AG04449 (cell line): ENCODE measurements at places on chromosomes 6 and 20.

DNA sequence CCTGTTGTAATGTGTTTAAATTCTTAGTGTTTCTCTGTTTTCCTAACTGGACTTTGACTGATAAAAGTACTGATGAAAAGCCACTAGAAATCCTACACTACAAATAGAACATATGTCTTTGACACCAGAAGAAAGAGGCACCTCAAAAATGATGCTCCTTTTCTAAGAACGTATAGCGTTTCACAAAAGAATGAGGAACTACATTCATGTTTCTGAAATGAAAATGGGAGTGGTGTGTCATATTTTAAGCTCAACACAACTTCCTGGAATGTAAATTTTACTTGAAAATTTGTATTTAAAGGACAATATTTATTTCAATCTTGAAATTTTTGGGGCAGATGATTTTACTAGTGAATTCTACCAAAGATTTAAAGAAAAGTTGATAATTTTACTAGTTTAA is 35.3 kb downstream of the KIAA0408 start:
- no peak for DNase-seq

DNA sequence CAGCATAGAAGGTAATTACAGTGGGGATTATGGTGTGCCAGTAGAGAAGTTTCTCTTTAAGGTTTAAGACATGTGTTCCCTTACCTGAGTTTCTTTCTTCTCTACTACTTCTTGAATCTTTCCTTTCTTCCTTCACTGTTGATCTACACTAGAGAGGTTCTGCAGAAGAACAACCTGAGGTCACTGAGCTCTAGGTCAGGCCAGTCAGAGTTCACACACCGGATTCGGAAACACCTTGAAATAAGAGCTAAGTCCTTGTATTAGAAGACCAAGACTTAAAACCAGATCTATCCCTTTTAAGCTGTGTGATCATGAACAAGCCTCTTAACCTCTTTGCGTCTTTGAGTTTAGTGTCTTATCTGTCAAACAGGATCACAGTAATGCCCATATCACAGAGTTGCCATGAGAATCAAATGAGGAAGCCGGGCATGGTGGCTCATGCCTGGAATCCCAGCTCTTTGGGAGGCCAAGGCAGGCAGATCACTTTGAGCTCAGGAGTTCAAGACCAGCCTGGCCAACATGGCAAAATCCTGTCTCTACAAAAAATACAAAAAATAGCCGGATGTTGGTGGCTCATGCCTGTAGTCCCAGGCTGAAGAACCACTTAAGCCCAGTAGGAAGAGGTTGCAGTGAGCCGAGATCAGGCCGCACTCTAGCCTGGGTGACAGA is 22.0 kb upstream of the TGM3 start:
- DNase-seq: no peak

DNA sequence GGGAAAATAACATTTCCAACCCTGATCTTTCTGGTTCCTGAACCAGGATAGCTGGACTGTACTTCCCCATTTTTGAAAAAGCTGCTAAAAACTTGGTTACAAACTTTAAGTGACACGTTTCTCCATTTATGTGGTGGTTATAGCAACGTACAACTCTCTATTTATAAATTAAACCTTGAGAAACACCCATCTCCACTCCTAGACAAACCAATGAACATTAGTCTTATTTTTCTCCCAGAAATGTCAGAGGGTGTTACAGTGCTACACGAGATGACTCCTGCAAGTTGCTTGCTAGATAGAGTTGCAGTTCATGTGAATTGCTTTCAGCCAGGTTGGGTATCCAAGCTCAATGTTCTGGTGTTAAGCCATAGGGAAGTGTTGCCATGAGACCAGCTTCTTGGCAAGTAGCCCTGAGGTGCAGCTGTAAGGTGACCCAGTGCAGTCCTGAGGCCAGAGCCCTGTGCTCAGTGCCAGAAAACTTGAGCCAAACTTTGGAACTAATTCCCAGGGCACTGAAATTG is 51.3 kb upstream of the REV3L start:
- no peak for DNase-seq

GRCh38 chr20:11738852-11739251 is 178.8 kb upstream of the BTBD3 start:
- DNase-seq: no peak

DNA sequence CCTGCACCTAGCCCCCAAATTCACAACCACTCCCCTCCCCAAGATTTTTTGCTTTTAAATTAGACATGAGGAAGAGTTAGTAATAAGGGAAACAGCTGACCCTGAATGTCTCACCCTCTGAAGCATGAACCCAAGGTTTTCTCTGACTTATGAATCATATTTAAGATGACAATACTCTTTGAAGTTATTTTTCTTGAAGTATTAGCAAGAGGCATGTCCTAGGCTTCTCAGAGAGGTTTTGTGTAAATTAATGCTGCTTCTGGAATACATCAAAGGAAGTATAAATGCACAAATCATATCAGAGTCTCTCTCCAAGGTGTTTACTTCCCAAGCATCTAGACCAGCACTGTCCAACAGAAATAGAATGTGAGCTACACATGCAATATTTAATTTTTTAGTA is 408.1 kb upstream of the MARCKS start:
- DNase-seq: no peak

- no peak for DNase-seq
These were observed 126.0 kb upstream of the TENT5A start for GRCh38 chr6:81878479-81878878.

DNA sequence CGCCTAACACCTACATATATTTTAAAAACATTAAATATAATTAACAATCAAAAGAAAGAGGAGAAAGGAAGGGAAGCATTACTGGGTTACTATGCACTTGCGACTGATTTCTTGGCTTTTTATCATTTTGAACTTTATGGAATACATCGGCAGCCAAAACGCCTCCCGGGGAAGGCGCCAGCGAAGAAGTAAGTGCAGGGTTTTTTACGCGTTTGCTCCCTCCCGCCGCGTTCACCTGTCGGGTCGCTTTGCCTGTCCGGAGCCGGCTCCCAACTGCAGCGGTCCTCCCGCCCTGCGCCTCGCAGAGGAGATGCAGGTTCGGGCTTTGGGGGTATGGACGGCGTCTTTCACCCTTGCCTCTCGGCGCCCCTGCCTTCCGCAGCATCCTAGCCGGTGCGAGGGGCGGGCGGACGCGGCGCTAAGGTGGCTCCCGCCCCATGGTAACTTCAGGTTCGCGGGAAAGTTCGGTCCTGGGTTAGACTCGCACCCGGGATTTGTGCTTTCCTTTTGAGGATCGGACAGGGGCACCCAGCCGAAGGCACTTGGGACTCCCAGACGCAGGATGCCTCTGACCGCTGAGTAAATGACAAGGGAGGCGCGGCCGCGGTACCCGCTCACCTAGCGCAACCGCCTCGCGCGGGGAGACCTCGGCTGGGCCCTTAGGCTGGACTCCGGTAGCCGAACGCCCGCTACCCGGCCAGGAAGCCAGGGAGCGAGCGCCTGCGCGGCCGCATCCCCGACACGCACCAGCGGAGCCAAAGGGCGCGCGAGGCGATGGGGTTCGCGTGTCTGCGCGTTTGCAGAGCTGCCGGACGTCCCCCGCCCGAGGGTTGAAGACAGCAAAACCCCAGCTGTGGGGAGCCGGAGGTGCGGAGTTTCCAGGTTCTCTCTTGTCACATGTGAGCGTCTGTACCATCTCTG is 891 bp downstream of the RSPO3 start:
- DNase-seq: no peak

DNA sequence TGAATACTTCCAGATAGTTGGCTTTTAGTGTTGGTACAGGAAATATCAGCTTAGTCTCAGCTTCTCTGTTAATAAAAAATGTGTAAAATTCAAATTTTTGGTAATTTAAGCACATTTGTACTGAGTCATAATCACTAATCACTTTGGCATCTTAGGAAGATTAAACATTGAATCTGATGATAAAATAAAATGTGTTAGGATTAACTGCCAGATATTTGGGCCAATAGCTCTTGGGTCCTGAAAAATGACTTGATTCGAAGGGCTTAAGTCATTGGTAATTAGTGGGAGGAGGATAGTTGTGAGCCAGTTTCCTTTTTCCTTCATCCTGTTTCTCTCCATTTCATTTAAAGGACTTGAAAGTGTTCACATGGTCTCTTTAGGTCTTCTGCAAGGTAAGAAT is 426.1 kb downstream of the RFPL4B start:
- peak; percentile 31 for DNase-seq

GRCh38 chr6:80330961-80331360 is 224.5 kb downstream of the BCKDHB start:
- DNase-seq: no peak

GRCh38 chr6:166277018-166277417 is 31.2 kb downstream of the PRR18 start:
- no peak for DNase-seq

DNA sequence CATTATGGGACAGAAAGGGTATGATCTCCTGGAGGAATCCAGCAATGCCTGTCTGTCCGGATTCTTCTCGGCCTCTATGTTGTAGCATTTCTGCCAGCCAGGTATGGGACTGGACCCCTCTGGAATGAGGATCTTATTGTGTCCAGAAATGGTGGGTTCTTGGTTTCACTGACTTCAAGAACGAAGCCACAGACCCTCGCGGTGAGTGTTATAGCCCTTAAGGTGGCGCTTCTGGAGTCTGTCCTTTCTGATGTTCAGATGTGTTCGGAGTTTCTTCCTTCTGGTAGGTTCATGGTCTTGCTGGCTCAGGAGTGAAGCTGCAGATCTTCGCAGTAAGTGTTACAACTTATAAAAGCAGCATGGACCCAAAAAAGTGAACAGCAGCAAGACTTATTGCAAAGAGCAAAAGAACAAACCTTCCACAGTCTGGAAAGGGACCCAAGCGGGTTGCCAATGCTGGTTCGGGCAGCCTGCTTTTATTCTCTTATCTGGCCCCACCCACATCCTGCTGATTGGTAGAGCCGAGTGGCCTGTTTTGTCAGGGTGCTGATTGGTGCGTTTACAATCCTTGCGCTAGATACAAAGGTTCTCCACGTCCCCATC is 62.3 kb upstream of the IER3 start:
- no peak for DNase-seq

GRCh38 chr20:36620917-36621316 is 15.3 kb downstream of the RAB5IF start:
- no peak for DNase-seq

GRCh38 chr6:35429463-35429862 is 22.7 kb upstream of the FANCE start:
- no peak for DNase-seq

DNA sequence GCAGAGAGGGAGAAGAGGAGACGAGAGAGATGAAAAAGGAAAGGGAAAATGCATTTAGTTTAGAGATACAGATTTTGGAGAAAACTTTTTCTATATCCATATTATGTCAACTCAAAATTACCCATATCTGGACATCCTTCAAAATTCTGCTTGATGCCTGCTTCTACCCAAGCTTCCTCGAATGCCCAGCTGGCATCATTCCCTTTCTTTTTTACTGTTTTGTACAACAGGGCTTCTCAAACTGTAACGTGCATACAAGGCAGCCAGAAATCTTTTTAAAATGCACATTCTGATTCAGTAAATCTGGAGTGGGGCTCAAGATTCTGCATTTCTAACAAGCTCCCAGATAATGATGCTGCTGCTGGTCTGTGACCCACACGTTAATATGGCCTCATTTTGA is 462.8 kb upstream of the CHD6 start:
- DNase-seq: no peak

DNA sequence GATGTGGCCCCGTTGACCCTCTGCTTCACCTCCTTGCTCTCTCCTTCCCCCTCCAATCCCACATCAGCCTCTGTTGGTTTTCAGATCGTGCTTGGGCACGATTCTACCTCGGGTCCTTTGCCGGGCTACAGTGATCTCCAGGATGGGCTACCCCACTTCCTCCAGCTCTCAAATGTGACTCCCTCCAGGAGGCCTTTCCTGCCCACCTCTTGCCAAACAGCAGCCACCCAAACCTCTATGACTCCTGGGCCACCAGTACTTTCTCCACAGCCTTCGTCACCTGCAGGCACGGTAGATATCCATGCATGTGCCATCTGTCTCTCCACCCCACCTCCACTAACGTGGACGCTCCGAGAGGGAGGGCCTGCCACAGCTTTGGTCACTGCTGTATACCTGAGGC is 55.9 kb upstream of the NXT1 start:
- no peak for DNase-seq

- no peak for DNase-seq
These were observed 54.1 kb upstream of the TPD52L1 start for GRCh38 chr6:125099211-125100073.

- no peak for DNase-seq
These were observed 67.3 kb downstream of the ADTRP start for GRCh38 chr6:11711003-11711983.

GRCh38 chr6:20402342-20403069 is 827 bp downstream of the E2F3 start:
- DNase-seq: no peak

- DNase-seq: no peak
These were observed 18.0 kb upstream of the SLCO4A1 start for GRCh38 chr20:62624325-62624690.

DNA sequence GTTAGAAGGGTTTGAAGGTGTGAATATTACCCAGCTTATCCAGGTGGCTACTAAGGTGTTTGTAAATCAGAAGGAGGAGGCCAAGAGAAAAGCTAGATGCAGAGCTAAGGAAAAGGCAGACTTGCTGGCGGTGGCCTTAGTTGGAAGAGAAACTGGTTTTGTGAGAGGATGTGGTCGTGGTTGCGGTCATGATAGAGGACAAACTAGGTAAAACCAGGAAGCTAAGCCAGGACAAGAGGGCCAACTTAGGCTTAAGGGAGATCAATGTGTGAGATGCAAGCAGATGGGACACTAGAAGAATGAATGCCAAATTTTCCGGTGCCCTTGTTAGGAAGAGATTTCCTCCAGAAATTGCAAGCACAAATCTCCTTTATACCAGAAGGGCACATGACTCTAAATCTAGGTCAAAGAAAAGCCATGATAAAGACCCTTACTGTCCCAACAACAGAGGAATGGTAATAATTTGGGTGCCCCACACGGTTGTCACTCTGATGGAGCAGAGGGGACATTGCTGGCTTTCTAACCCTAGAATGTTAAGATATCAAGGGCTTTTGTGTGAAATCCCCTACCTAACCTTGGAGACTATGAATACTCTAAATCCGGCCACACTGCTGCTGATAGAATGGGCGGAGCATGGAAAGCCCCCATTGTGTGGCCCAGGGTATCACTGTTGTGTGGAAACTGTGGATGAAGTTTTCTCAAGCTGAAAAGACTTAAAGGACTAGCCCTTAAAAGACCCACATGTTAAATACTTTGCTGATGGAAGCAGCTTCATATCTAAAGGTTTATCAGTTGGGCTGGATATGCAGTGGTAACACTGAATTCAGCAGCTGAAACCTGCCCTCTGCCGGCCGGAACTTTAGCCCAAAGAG is 7.8 kb downstream of the IL22RA2 start:
- no peak for DNase-seq

- no peak for DNase-seq
These were observed 187.8 kb upstream of the PHACTR1 start for GRCh38 chr6:12528581-12529363.
